ENCODE measurements at places on chromosomes 16 and 17.
A peak's percentile ranks its signal among the peaks of the same experiment; 100 is the strongest.

DNA sequence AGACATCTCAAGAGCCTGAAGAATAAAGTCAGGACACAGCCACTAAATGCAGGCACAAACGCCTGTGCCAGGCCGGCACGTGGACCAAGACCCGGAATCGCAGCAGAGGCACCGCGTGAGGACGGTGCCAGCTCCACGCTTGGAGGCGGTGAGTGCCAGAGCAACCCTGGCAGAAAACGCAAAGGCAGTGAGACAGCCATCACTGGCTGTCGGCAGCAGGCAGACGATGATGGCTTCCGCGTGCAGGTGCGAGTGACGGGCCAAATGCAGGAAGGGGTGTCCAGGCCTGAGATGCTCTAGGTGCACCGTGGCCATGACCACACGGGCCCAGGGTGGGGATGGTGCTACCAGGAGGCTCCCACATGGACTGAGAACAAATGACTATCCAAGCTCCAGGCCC lies 78.8 kb downstream of the LMF1 start:
- no peak for DNase-seq

DNA sequence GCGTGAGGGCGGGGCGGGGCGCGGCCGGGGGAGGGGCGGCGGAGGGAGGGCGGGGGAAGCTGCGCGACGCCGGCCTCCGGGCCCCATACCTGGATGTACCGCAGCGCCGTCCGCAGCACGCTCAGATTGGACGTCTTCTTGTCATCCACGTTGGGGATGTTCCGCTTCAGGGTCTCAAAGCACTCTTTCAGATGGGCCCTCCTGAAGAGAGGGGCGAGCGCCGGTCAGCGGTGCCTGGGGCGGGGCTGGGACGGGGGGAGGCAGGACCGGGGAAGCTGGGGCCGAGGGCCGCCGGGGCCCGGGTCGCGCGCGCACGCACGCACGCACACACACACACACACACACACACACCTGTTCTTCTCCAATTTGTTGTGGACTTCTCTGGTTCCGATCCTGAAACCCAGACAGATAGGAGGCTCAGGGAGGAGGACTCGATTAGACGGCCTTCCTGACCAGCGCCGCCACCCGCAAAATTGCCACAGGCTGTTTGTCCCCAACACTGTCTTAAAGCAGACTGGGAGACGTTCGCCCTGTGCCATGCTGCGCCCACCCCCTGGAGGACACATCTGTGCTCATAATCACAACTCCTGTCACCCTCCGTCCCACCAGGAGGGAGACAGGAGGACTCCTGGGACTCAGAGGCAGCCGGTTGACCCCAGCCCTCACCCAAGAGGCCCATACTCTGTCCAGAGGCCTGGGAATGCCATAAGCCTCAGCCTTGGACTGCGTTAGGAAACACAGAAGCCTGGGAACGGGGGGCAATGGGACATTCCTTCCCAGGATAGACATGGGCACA lies 6.7 kb downstream of the MNT start:
- no peak for DNase-seq

- DNase-seq, result no peak
Observed at GRCh38 chr17:83150369-83151055, 71.1 kb downstream of the METRNL start.

DNA sequence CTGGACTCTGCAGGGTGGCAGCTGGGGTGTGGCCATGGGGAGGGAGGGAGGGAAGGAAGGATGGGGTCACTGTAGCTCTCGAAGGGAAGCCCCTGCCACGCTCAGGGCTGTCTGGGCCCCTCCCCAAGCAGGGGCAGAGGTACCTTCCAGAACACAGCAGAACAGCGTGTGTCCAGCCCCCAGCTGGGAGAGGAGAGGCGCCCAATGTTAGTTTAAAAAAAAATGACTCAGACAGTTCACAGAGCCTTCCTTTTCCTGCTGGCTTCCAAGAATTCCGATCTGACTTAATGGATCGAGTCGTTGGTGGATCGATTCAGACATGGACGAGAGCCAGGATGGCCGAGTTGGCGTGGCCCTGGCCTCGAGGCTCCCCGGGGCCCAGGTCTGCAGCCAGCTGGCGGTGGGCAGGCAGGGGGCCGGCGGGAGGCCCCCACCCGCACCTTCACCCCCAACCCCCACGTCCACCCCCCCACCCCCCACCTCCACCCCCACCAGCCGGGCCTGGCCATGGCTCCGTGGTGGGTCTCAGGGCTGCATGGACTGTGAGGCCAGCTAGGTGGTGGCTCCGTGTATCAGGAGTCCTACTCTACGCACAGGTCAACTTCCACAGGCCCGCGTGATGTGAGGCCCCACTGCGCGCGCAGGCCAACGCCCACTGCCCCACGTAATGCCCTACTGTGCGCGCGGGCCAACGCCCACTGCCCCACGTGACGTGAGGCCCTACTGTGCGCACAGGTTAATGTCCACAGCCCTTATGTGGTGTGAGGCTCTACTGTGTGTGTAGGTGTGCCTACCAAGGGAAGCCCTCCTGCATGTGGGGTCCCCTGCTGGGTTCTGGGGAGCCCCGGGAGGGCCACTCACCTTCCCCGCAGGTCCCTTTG lies 21.8 kb downstream of the CACNA1H start:
- no peak for DNase-seq

DNA sequence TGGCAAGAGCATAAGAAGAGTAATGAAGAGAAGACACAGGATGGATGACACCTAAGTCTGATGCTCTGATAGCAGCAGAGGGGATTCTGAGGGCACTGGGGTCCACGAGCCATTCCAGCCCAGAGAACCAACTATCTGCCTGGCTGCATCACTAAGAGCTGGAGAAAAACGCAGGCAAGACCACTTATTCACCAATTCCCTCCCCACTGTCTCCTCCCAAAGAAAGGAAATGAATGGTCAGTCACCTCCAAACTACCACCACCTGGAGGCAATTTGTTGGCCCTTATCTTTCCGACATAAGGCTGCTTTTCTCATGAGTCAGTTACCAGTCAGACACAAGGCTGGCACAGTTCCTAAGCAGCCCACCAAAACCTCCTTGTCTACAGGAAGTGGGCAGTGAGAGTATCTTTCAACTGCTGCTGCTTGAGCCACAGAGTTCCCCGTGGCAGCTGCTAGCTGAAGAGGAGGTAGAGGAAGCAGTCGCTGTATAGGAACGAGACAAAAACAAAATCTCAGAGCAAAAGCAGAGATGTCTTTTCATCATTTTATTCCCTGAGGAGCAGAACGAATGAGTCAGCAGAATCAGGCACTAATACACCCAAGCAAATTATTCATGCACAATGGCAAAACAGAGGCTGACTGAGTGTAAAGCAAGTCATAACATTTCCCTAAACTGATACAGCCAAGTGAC lies 111.1 kb downstream of the SMG6 start:
- DNase-seq, result no peak

DNA sequence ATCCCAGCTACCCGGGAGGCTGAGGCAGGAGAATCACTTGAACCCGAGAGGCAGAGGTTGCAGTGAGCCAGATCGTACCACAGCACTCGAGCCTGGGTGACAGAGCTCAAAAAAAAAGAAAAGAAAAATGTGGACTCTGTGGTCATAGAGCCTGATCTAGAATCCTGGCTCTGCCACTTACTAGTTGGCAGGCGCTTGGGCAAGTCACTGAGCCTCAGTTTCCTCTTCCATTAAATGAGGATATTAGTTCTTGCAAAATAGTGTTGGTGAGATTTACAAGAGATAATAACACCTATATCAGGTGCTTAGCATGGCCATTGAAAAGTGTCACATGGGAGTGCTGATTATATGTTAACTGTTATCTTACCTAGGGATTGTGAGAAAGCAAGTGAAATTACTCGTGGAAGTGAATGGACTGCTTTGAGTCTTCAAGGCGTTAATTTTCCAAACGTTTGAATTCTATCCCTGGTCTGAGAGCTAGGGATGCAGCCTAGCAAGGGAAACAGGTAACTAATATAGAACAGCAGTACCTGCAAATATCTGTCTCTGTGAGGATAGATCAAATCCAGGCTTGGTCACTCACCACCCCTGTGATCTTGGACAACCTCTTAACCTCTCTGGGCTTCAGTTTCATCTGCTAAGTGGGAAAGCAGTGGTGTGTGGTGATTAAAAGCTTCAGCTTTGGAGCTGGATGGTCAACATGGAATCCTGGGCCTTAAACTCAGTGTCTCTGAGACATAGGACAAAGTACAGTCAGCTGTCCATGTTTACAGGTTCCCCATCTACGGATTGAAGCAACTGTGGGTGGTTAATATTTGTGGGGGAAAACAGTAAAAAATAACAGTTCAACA lies 953 bp upstream of the NSMCE1 start:
- DNase-seq, result no peak

DNA sequence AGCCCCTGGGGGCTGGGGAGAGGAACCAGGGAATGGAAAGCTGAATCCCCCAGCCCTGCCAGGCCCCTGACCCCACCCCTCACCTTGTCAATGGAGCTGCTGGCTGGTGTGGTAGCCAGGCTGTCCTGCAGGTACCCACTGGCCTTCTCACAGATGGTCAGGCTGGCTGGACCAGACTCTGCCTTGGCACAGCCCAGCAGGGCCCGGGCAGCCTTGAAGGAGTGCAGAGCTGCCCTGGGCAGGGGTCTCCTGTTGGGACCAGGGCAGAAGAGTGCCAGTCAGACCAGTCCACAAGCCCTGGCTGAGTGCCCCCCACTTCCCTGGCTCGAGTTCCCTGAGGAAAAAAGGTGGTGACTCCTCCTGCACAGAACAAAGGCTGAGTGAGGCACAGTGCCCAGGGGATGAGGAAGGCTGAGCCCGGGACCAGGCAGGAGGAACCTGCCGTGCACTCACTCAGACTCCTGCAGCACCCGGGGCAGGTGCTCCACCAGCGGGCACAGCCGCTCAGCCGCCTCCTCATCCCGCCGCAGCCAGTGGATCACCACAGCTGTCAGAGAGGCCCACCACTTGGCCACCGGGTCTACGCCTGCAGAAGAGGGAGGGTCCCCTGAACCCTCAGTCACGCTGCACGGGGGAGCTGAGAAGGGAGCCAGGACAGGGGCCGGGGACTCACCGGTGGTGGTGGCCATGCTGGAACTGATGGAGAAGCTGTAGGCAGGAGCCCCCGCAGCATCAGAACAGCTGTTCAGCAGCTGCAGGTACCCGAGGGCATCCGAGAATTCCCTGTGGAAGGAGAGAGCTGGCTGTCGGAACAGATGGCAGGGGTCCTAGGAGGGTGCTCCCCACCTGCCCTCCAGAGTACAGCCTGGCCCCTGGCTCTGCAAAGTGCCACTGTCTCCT lies 22.4 kb downstream of the SREBF1 start:
- DNase-seq, result no peak

- no peak for DNase-seq
Observed at GRCh38 chr17:20096430-20096829, 87.3 kb downstream of the SPECC1 start.

DNA sequence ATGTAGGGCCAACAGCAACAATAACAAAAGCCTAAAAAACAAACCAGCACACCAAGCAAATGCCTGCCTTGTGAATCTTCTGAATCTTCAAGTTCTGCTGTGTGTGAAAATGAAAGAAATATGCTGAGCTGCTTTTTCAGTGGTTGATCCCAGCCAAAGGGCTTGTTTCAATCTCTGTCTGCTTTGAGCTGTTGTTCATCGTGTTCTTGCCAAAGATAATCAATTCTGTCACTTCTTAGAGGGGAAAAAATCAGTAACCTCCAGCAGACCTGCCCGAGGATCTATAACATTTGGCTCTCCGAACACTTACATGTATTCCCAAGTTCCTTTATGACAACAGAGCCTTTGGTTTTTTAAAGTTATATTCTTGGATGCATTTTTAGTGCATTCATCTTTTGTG lies 65.9 kb downstream of the VPS35L start:
- no peak for DNase-seq

- DNase-seq, result no peak
Observed at GRCh38 chr17:49746791-49747490, 17.0 kb downstream of the FAM117A start.

DNA sequence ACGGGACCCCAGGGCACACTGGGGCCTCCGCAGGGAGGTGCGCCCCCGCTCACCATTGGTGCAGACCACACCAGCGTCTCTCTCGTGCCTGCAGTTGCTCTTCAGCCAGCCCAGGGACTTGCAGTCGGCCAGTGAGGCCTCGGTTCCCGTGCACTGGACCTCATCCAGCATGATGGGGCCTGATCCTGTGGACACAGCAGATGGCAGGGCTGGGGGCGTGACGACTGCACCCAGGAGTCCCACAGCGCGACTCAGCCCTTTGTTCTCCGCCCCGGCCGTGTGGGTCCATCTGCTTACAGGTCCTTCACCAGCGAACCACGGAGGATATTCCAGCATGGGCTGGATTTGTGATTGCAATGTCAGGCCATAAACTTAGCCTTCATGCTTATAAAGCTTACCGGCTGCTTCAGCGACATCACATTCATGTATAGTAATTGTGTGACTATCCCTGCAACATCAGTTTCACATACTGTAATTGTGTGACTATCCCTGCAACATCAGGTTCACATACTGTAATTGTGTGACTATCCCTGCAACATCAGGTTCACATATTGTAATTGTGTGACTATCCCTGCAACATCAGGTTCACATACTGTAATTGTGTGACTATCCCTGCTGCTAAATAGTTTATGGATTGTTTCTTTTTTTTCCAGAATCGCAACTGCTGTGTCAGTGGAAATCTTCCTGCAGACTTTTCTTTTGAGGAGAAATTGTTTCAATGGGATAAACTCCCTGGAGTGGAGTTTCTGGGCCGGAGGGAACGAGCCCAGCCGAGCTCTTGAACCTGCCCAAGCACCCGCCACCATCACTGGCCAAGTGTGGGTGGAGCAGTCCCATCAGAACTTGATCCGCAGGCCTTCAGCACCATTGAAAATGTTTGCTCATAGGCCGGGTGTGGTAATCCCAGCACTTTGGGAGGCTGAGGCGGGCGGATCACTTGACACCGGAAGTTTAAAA lies 4.8 kb downstream of the LGALS3BP start:
- DNase-seq, result no peak

DNA sequence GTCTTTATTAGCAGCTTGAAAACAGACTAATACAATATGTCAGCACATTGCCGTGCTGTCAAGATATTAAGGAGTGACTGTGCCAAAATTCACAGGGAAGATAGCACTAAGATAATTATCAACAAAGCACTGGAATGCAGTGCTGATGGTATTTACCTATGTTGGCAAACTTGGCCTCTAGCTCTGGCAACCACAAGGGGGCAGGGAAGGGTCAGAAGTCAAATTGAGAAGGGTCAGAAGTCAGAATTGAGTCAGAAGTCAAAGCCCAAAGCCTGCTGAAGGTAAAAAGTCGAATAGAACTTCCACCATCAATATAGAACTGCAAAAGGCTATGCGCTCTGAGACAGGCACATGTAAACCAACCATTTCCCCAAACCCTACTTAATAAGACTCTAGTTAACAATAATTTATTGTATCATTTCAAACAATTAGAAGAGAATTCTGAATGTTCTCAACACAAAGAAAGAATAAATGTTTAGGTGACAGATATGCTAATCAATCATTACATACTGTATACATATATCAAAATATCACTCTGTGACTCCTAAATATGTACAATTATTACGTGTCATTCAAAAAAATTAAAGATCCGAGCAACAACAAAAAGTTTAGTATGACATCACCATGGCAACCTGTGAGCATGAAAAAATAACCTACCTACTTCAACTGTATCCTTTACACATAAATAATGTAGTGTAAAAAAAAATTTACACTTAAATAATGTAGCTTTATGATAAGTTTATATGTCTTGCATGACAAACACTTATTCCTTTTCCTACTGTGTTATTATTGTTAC lies 916.1 kb downstream of the KCNJ2 start:
- peak; percentile 32 for DNase-seq

All from NCI-H1105 (cell line).